Posterior cingulate gyrus (tissue), 11 donors: ENCODE measurements at places on chromosomes 16 and 17.

DNA sequence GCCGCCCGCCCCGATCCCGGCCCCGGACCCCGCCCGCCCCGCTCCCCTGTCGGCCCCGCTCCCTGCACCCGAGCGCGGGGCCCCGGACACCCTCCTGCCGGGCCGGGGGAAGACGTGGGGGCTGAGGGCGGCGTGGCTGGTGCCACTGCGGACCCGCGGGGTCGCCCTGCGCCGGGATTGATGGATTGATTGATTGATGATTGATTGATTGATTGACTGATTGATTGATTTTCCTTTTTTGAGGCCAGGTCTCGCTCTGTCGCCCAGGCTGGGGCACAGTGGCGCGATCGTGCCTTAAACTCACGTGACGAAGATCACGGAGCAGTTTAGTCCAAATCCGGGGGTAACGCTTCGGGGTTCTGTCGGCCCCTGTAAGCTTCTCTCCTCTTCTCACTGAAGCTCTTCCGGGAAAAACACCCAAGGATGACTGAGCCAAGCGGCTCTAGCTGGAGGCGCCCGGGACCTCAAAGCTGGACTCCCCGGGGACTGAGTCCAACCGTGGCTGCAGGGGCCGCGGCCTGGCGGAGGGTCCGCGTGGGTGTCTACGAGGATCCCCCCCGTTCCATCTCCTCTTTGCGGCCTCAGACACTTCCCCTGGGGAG is 40.2 kb upstream of the BHLHA9 start:
- DNase-seq, result peak; percentile 72

GRCh38 chr17:29004081-29004692 is 1.6 kb downstream of the SEZ6 start:
- no peak for DNase-seq

GRCh38 chr16:19506965-19507364 is 14.9 kb downstream of the GDE1 start:
- DNase-seq, result no peak

DNA sequence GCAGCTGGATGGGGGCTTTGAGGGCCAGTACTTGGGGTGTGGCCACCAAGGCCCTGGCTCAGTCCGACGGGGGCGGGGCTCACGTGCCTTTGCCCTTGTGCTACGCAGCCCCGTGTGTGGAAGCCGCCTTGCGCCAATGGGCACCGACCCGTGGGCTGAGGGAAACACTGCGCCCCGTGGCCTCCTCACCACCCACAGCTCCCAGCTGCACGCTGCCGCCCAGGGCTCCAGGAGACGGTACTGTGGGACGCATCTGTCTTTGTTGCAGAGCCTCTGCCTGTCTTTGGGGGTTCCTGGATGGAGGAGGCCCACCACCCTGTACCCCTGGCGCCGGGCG is 7.6 kb downstream of the CDH15 start:
- no peak for DNase-seq

GRCh38 chr16:85755929-85756768 is 5.3 kb upstream of the C16orf74 start:
- no peak for DNase-seq

DNA sequence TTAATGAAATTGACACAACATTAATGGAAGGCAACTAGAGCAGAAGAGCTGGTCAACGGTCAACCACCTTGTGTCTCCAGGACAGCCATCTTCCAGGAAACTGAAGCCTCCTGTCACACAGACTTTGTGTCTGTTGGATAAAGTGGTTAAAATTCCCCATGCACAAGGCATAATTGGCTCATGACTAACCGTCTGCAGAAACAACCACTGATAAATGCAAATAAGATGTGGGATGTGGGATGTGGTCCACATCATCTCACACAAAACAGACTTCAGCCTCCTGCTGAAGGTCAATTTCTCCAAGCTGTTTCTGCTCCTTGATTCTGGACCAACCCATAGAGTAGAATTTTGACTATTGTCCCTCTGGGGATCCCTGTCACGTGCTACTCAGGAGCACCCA is 26.9 kb upstream of the XYLT1 start:
- DNase-seq, result no peak

- DNase-seq, result peak; percentile 78
These were observed 12.5 kb upstream of the RHBDL3 start for GRCh38 chr17:32253117-32253611.

DNA sequence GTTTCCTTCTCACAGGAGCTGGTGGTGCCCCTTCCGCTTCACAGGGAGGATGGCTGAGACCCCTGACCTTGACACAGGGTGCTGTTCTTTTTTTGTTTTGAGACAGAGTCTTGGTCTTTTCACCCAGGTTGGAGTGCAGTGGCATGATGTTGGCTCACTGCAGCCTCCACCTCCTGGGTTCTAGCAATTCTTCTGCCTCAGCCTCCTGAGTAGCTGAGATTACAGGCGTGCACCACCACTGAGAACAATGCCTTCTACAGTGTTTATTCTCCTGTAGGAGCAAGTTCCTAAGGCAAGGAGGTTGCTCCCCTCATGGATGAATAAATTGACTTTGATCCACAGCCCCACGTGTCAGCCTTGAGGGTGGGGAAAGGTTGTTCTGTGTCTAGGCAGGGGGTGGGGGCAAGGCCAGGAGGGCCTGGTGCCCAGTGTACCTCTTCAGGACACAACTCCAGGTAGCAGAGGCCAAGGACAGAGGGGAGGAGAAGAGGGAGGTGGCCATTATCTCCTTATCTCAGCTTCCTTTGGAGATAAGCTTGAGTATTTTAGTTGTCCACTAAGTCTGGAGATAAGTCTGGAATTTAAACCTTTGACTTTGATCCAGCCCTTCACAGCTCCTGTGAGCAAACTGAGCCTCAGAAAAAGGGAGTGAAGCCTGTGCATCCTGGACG is 159.4 kb downstream of the SEC14L1 start:
- no peak for DNase-seq

- DNase-seq, result no peak
These were observed 66.0 kb downstream of the GNAO1 start for GRCh38 chr16:56257239-56257638.

DNA sequence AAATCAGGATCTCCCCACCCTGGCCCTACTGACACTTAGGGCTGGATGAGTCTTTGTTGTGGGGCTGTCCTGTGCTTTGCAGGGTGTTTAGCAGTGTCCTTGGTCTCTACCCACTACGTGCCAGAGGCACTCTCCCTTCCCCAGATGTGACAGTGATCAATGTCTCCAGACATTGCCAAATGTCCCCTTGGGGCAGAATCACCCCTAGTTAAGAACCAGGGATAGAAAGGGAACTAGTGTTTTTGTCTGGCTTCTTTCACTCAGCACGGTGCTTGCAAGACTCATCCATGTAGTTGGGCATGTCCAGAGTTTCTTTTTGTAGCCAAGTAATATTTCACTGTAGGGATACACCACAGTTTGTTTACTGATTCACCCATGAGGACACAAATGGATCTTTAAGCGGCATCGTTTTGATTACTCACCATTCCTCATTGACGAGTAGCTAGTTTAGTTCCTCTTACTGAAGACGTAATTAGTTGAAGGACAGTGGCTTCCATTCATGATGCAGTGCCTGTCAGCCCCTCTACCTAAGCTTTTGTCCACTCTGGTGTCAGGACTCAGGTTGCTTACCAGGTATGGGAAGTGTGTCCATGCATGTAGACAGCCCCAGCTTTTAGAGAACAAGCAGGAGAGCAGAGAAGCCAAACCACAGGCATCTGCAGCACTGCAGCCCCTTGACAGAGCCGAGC is 26.0 kb upstream of the ITGB4 start:
- no peak for DNase-seq

DNA sequence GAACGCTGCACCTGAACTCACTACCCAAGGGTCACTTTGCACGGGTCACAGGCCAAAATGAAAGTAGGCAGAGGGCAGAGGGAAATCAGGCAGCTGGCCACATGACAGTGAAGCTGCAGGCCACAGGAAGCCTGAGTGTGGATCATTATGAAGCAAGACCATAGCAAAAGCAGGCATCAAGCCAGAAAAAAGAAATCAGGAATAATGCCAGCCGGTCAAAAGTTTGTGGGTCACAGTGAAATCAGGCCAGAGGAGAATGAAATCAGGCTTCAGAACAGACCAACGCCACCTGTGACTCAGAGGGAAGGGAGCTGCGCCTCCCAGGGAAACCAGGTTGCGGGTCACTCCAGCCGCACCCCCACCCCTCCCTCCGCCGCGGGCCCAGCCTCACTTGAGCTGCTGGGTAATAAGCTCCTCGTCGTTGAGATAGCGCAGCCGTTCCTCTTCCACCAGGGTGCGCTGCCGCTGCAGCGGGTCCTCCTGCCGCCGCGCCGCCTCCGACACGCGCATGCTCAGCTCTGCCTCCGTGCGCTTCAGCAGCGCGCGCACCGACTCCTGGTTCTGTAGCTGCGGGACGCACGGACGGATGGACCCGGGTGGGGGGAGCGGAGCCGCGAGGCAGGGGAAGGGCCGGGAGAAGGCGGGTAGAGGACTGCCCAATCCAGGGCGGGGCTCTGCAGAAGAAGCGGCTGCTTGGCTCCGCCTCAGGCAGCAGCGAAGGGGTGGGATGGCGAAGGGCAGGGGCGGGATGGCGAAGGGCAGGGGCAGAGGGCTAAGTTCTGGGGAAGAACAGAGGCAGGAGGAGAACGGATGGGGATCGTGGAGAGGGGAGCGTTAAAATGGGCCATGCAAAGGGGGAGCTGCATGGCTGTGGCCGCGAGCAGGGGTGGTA is 47.7 kb downstream of the SRCIN1 start:
- DNase-seq, result peak; percentile 93

DNA sequence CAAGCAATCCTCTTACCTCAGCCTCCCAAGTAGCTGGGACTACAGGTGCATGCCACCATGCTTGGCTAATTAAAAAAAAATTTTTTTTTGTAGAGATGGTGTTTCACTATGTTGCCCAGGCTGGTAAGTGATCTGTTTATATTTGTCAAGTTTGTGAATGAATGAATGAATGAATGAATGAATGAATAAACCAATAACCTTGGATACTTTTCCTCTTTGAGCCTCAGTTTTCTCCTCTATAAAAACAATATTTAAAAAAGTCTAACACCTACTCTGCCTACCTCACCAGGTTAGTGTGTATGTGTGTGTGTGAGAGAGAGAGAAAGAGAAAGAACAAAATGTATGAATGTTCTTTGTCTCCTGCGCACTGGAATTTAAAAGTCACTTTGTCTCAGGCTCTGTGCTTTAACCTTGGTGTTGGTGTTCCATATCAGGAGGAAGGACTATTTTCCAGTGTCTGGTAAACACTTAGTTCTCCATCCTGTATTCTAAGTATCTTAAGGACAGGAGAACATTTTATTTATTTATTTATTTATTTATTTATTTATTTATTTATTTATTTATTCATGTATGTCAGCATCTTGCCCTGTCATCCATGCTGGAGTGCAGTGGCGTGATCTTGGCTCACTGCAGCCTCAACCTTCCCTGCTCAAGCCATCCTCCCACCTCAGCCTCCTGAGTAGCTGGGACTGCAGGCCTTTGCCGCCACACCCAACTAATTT is 27.1 kb downstream of the CHD9 start:
- DNase-seq, result peak; percentile 40

GRCh38 chr17:1490643-1491442 is 1.6 kb downstream of the MYO1C start:
- DNase-seq, result no peak

- DNase-seq, result no peak
These were observed 26.5 kb upstream of the SLC39A11 start for GRCh38 chr17:73118951-73119391.

DNA sequence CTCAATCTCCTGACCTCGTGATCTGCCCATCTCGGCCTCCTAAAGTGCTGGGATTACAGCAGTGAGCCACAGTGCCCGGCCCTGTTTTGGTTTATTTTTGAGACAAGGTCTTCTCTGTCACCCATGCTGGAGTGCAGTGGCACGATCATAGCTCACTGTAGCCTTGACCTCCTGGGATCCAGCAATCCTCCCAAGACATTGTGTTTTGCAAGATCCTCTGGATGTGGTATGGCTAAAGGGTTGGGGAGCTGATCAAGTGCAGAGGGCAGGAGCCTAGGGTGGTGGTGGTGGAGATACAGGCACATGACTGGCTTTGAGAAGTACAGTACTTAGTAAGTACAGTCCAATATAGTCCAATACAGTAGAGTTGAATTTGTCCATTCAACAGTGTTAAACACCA is 16.6 kb upstream of the TNS4 start:
- DNase-seq, result no peak

- no peak for DNase-seq
These were observed 292.0 kb upstream of the CCL2 start for GRCh38 chr17:33962857-33963655.

GRCh38 chr17:69179227-69179952 is 37.7 kb upstream of the ABCA6 start:
- DNase-seq, result no peak

DNA sequence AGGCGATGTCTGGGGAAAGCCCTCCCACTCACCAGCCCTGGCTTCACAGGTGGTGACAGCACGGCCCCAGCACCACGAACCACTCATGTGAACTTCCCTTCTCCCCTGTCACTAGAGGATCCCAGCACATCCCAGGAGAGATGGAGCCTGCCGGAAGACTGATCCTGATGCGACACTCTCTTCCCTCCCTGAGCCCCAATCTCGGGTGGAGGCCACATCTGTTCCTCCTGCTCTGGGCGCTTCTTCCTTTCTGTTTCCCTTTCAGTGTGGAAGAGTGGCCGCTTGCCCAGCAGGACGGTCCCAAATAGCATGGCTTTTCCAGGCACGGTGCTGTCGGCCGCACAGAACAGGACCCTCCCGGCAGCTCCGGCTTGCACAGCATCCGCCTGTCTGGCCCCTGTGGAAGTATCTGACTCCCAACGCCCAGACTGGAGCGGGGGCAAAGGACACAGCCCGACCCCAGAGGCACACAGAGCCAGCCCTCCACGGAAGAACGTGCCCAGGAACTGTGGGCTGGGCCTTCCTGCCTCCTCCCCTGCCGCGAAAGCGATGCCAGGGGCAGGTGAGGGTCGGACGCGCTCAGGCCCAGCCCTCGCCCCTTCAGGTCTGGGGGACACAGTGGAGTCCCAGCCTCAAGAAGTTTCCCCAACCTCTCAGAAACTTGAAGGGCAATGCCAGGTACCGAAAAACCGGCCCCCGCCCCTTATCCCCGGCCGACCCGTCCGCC is 37.6 kb downstream of the CBFA2T3 start:
- peak; percentile 36 for DNase-seq

DNA sequence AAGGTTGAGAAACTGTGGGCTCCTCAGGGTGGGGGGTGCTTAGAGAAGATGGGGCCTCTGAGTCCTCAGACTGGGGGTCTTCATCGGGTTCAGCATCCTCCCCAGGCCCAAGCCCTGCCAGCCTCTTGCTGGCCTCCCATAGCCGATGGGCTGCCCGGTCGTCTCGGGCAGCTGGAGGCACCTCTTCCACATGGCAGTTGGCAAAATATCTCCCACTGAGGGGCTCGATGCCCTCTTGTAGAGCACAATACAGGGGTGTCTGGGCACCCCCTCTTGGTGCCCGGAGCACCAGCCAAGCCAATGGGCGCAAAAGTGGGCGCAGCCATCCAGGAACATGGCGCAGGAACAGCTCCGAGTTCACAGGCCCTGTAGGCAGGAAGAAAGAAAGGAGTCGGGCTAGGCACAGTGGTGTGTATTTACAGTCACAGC is 1.0 kb upstream of the FLOT2 start:
- DNase-seq, result no peak
